ENCODE measurements at places on chromosomes 7 and 10. TPM values are rescaled to one million over a fixed set of nuclear protein-coding genes. Genes with fewer than 3 reads are reported as not detected.

GRCh38 chr10:110207805-110208613 is 604 bp downstream of the MXI1 start:
- H3K27ac ChIP-seq = peak overlapping the region; percentile 96
- peak overlapping the region; percentile 96 for H3K4me3 ChIP-seq
- DNase-seq = peak; percentile 31
- H3K27me3 ChIP-seq = no peaks in the 10 kb centered on the region

- no peaks in the 10 kb centered on the region for H3K27me3 ChIP-seq
- H3K4me3 ChIP-seq = no peak overlapping the region
- H3K4me1 ChIP-seq = peaks cover 37% of the 10 kb centered on the region
- peak overlapping the region; percentile 80 for H3K27ac ChIP-seq
- no peak for DNase-seq
Observed at GRCh38 chr7:127976738-127977120, 54.5 kb downstream of the LRRC4 start.

DNA sequence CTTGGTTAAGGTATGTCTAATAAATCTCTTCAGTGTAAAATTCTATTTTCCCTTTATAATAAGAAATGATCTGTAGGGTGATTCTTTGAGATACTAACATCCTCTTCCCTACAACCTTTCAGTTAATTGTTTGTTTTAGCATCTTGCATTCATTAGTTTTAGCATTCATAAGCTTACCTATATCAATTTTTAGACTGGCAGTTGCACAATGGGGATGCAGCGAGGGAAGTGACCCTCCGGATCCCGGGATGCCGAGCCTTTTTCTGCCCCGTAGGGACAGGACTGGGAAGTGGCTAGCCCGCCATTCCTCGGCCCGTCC is 508 bp upstream of the KIF20B start:
- peak overlapping the region; percentile 97 for H3K4me3 ChIP-seq
- H3K4me1 ChIP-seq = peaks cover 6% of the 10 kb centered on the region
- H3K36me3 ChIP-seq = no peaks in the 10 kb centered on the region
- no peak for DNase-seq

PRDX3 gene
- 197 TPM for total RNA-seq

DNA sequence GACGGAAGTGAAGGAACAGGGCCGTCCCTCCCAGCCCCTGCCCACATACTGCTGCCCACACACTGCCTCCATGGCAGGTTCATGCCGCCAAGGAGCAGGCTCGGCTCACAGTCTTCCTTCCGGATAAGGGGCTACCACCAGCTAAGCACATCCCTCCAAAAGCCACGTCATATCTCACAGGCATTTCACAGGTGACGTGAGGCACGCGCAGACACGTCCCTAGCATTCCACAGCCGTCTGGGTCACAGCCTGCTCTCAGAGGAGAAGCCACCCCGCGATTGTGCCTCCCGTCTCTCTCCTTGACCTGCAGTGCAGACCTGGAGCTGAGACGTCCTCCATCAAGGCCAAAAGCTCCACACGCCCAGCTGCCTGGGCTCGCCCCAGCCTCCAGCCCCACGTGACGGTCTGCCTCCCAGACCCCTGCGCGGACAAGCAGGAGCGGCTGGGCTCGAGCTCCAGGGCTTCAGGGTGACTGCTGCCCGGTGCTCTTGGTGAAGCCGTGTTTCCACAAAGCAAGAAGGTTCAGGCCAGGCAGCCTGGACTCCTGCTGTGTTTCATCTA is 114.0 kb downstream of the MAD1L1 start:
- H3K36me3 ChIP-seq = peaks cover 79% of the 10 kb centered on the region
- H3K27ac ChIP-seq = no peak overlapping the region
- DNase-seq = no peak
- no peak overlapping the region for H3K4me3 ChIP-seq
- no peaks in the 10 kb centered on the region for H3K27me3 ChIP-seq

DNA sequence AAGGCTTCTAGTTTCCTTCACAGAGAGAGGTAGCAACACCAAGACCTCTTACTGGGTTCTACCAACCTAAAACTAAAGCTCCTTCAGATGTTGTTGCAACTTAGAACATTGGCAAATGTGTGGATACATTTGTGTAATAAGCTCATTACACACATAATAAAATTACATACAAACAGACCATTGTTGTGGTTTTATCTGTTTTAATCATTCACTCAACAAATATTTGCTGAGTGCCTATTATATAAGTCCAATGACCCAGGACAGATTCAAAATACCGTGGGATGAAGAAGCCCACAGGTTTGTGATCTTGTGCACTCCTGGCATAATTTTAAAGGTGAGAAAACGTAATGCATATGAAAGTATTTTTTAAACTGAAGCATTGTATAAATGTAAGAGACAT is 160.4 kb upstream of the NPVF start:
- no peaks in the 10 kb centered on the region for H3K36me3 ChIP-seq
- peaks cover 36% of the 10 kb centered on the region for H3K4me1 ChIP-seq
- DNase-seq = no peak

- no peak overlapping the region for H3K27ac ChIP-seq
- no peaks in the 10 kb centered on the region for H3K27me3 ChIP-seq
- H3K4me3 ChIP-seq = no peak overlapping the region
Observed at GRCh38 chr7:69395061-69395714, 203.1 kb upstream of the AUTS2 start.

PPP1R17 gene
- 1.2 TPM for total RNA-seq

DNA sequence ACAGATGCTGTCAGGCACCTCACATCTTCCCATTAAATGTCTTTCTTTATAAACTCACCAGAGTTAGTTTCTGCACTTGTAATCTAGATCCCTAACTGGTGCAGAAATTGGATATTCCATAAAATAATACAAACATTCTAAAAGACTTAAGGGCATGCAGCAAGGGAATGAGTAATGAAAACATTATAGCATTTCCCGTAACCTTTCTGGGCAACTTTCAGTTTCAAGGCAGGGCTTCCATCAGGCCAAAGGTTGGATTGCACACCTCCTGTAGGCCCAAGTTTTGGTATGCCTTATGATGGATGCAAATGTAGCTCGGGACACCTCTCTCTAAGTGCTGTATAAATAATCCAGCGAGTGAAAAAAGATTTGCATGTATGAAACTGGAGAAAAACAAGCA is 129.9 kb upstream of the LYZL2 start:
- H3K27me3 ChIP-seq = no peaks in the 10 kb centered on the region
- H3K4me1 ChIP-seq = no peaks in the 10 kb centered on the region
- no peak overlapping the region for H3K27ac ChIP-seq
- no peak overlapping the region for H3K4me3 ChIP-seq

DNA sequence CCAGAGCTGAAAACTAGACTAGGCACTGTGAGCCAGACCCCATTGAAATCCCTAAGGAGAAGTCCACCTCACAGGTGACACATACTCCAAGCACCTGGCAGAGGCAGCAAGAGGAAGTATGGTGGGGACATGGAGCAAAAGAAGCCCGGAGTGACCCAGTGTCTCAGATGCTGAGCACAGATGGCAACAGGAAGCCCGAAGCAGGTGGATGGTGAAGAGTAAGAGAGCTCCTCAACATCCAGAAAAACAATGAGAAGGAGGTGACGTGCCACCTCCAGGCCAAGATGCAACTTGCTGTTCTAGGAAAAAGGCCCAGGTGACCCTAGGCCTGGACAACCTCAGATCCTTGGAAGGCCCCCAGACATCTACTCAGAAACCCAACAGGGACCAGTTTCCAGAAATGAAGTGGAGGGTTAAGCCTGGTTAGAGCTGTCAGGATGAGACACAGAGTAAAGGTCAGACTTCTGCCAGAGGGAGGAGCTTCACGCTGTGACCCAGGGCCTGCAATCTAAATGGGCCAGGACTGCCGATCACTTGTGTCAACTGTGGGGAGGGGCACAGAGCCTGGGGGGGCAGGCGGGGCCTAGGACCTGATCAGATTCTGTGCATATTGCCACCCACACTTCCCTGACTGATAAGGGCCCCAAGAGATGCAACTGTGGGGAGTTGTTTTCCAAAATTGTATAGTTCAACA is 2.4 kb upstream of the COBL start:
- no peak for DNase-seq
- H3K4me1 ChIP-seq = peaks cover 18% of the 10 kb centered on the region
- H3K27me3 ChIP-seq = peaks cover 21% of the 10 kb centered on the region
- no peaks in the 10 kb centered on the region for H3K36me3 ChIP-seq
- H3K4me3 ChIP-seq = no peak overlapping the region
- no peak overlapping the region for H3K27ac ChIP-seq

ANKRD26 gene
- total RNA-seq = 17.1 TPM

GAD2 gene
- total RNA-seq = 5.6 TPM

GRCh38 chr7:1455241-1455939 is 3.9 kb downstream of the MICALL2 start:
- peaks cover 46% of the 10 kb centered on the region for H3K36me3 ChIP-seq
- H3K27me3 ChIP-seq = no peaks in the 10 kb centered on the region
- H3K4me3 ChIP-seq = no peak overlapping the region

PTPN12 gene
- total RNA-seq = 92.9 TPM

- peak overlapping the region; percentile 11 for H3K27ac ChIP-seq
- H3K4me3 ChIP-seq = no peak overlapping the region
- no peaks in the 10 kb centered on the region for H3K27me3 ChIP-seq
Observed at GRCh38 chr10:6299743-6300105, 97.0 kb downstream of the PFKFB3 start.

SH2B2 gene
- 4.6 TPM for total RNA-seq

CALML3 gene
- not detected for total RNA-seq

GRCh38 chr7:1431634-1432380 is 27.5 kb downstream of the MICALL2 start:
- peaks cover 19% of the 10 kb centered on the region for H3K27me3 ChIP-seq
- H3K27ac ChIP-seq = no peak overlapping the region
- H3K36me3 ChIP-seq = peaks cover 28% of the 10 kb centered on the region
- H3K4me3 ChIP-seq = no peak overlapping the region
- no peak for DNase-seq
- H3K4me1 ChIP-seq = peaks cover 25% of the 10 kb centered on the region

ZNF273 gene
- total RNA-seq = 22.7 TPM

CTAGE4 gene
- total RNA-seq = 0.33 TPM

- no peak for DNase-seq
- H3K4me3 ChIP-seq = peak overlapping the region; percentile 45
- peaks cover 35% of the 10 kb centered on the region for H3K4me1 ChIP-seq
- peaks cover 1% of the 10 kb centered on the region for H3K27me3 ChIP-seq
- peak overlapping the region; percentile 98 for H3K27ac ChIP-seq
Observed at GRCh38 chr7:27129729-27130539, 623 bp downstream of the HOXA4 start.

OR2A1 gene
- 0.50 TPM for total RNA-seq

JCAD gene
- total RNA-seq = 48.3 TPM

DNA sequence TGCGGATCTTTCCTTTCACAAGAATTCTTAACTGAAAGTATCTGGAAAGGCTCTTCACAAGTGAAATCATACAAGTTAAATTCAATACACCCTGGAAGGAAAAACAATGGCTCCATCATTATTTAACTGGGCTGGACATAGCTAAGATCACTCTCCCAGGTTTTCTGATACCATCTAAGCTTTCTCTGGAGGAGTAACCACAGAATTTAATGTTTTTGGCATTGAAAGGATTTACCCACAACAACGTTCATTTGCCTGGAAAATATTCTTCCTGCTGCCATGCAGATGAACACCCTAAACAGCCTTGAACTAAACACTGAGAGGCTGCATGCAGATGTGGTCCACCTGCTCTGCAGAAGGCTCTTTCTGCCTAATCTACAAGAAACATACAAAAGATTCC is 4.3 kb downstream of the NEBL start:
- H3K27ac ChIP-seq = no peak overlapping the region
- no peaks in the 10 kb centered on the region for H3K27me3 ChIP-seq
- H3K36me3 ChIP-seq = no peaks in the 10 kb centered on the region
- DNase-seq = no peak

ZNF425 gene
- 5.7 TPM for total RNA-seq

DNA sequence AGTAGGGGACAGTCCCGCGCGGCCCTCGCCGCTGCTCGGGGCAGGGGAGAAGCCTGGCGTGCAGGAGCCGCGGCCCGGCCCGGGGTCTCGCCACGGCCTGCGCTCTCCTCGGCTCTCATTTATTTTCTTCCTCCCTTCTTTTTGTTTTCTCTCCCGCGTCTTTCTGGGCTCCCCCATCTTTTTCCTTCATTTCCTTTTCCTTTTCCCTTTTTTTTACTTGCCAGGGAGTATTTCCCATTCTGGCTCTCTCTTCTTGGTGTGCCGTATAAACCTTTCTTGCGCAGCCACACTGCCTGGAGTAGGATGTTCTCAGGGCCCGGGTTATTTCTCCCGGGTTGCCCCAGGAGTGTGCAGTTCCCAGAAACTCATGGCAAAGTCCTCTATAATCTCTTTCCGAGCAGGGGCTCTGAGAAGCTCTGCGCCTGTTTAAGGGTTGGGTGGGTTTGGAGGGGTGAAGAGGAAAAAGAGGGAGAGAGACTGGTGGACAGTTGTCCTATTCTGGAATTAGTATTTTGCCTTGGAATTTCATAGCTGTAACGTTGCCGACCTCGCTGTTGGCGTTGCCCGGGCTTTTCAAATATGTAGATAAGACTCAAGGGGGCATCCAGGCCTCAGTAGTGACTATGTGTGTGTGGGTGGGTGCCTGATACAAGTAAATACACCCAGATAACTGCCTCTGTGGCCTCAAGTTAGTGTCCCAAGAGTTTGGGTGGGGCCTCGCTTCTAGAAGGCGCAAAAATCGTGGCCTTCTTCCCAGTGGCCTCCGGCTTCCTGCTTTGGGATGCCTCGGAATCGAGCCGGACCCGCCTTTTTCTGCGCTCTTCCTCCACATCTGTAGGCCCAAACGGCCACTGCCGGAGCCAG is 4.3 kb upstream of the ZNF503 start:
- peak overlapping the region; percentile 96 for H3K27ac ChIP-seq
- peaks cover 72% of the 10 kb centered on the region for H3K4me1 ChIP-seq
- H3K4me3 ChIP-seq = peak overlapping the region; percentile 84
- peak; percentile 47 for DNase-seq
- peaks cover 8% of the 10 kb centered on the region for H3K36me3 ChIP-seq

- H3K27ac ChIP-seq = peak overlapping the region; percentile 69
- H3K4me3 ChIP-seq = peak overlapping the region; percentile 52
- H3K36me3 ChIP-seq = no peaks in the 10 kb centered on the region
- peaks cover 21% of the 10 kb centered on the region for H3K4me1 ChIP-seq
- no peak for DNase-seq
Observed at GRCh38 chr10:71889388-71889987, 38.4 kb upstream of the PSAP start.

DNA sequence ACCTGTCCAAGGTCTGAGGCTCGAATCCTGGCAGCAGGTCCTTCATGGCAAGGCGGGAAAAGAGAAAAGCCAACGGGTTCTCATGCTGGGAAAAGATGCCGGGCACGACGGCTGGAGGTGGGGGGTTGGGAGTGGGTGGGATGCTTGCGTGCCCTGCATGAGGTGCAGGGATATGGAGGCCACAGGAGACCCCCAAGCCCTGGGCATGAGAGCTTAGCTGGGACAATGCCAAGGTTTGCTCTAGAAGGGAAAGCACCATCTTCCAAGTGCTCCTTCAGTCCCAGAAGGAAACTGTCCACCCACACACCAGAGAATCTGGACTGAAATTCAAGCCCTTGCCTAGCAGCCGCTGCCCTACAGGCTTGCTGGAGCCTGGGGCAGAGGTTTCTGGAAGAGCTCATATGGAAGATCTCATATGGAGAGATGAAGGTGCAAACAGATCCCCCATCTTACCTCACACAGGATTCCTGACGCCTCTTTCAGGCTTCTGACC is 64.3 kb downstream of the ZRANB1 start:
- no peak for DNase-seq
- H3K27ac ChIP-seq = no peak overlapping the region
- H3K4me1 ChIP-seq = peaks cover 86% of the 10 kb centered on the region
- H3K27me3 ChIP-seq = no peaks in the 10 kb centered on the region

GRCh38 chr7:151773797-151774196 is 103.1 kb downstream of the PRKAG2 start:
- no peaks in the 10 kb centered on the region for H3K27me3 ChIP-seq
- no peak for DNase-seq
- H3K4me3 ChIP-seq = no peak overlapping the region
- peaks cover 9% of the 10 kb centered on the region for H3K36me3 ChIP-seq
- no peak overlapping the region for H3K27ac ChIP-seq
- H3K4me1 ChIP-seq = peaks cover 11% of the 10 kb centered on the region

HKDC1 gene
- 1.5 TPM for total RNA-seq
